AG10803 (cell line): ENCODE measurements at places on chromosomes 3 and 15.

DNA sequence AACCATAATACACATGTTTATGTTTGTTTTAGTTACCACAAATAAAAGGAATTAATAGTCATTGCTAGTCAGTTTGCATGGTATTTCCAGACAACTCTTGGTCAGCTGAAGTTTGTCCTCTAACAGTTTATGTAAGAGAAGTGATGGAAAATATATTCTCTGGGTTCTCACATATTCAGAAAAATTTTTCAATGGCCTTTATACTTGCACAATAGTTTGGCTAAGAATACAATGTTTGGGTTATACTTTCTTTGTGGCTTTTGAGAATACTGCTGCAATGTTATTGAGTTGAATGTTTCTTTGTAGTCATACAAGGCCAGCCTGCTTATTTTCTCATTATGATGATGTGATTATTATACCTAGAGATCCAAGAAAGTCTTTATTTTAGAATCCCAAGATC, 133.9 kb downstream of the RAP2B start:
- DNase-seq, result peak; percentile 71

DNA sequence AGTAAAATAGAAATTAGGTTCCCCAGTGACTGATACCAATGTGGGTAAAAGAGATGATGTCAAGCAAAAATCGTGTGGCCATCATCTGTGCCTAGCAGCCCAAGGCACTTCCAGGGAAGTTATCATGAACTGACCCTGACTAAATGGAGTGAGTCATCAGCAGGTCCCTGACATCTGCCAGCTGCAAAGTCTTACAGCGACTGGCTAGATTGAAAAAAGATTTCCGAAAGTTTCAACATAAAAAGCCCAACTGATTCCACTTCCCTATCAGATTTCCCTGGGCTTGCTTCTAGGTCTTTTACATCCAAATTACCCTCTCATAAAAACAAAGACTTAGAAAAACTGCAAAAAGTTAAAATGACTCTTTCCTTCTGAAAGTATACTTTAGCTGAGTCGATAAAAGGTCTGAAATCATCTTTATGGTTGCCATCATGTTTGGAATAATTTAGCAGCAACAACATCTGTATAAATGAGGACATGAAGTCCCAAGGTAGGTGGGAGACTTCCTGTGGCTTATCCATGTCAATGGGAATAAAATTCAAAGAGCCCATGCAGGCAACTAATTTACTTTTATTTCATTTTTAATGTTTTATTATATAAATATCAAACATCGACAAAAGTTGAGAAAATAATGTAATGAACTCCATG, 342.8 kb downstream of the ERC2 start:
- DNase-seq, result peak; percentile 76

GRCh38 chr15:70442616-70443321, 320.6 kb downstream of the UACA start:
- DNase-seq, result peak; percentile 8

DNA sequence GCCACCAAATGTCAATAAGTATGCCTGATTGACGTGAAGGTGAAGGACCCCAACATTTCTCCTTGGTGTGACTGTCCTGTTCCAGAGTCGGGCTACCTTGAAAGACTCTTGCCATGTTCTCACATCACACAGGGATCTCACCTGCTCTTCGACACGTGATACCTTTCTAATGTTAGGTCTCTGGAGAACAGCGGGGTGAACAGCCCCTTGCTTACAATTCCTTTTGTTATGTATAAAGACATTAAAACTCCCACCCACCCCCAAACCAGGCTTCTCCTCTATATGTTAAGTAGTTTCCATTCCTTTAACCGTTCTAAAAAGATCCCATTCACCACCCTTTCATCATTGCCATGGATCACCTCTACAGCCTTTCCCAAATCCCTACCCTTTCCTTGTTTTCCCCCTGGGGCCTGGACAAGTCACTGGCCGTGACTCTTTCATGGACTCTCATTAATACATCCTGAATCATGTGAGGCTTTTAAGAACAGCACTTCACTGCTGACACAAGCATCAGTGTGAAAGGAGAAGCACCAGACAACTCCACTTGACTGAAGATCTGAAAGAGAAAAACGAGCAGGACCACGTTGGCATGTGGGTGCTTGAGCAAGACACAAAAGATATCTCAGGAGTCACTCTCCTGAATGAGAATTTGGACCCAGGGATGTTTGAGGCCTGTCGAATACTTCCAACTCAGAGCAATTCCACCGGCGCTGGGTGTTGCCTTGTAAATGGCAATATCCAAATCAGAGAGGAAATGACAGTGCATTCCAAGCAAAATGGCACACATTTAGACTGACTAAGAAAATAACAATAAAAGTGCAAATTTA, 115.0 kb downstream of the FOXP1 start:
- DNase-seq, result no peak

- DNase-seq, result peak; percentile 36
Measured at GRCh38 chr15:41160639-41161315, 44.7 kb upstream of the INO80 start.

GRCh38 chr3:90069748-90070147, 962.3 kb downstream of the EPHA3 start:
- no peak for DNase-seq

GRCh38 chr3:193333229-193333628, 45.3 kb downstream of the ATP13A5 start:
- no peak for DNase-seq

- no peak for DNase-seq
Measured at GRCh38 chr15:83654379-83655236, 685 bp downstream of the ADAMTSL3 start.

DNA sequence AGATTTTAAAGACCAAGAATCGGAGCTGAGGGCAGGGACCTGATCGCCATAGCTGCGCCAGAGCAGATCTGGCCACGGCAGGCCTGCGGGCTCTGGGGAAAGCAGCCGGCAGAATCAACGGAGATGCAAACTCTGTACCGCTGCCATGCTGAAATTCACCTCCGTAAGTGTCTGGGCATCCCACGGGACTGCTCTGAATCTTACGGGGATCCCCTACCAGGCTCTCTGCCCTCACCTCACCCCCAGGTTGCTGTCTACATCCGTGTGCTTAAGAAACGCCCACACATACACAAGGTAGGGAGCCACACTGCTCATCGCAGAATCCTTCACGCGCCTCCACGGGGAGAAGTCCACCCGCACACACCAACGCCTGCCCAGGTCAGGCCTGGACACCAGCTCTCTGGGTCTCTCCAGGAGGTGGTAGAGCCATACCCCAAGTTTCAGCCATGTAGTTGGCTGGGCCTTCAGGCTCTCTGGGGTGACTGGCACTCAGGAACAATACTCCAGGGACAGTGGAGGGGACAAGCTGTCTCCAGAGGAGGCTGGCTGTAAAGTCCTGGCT, 33.5 kb downstream of the FAM174B start:
- no peak for DNase-seq

- no peak for DNase-seq
Measured at GRCh38 chr15:55320963-55321362, 1.9 kb downstream of the PIGB start.

DNA sequence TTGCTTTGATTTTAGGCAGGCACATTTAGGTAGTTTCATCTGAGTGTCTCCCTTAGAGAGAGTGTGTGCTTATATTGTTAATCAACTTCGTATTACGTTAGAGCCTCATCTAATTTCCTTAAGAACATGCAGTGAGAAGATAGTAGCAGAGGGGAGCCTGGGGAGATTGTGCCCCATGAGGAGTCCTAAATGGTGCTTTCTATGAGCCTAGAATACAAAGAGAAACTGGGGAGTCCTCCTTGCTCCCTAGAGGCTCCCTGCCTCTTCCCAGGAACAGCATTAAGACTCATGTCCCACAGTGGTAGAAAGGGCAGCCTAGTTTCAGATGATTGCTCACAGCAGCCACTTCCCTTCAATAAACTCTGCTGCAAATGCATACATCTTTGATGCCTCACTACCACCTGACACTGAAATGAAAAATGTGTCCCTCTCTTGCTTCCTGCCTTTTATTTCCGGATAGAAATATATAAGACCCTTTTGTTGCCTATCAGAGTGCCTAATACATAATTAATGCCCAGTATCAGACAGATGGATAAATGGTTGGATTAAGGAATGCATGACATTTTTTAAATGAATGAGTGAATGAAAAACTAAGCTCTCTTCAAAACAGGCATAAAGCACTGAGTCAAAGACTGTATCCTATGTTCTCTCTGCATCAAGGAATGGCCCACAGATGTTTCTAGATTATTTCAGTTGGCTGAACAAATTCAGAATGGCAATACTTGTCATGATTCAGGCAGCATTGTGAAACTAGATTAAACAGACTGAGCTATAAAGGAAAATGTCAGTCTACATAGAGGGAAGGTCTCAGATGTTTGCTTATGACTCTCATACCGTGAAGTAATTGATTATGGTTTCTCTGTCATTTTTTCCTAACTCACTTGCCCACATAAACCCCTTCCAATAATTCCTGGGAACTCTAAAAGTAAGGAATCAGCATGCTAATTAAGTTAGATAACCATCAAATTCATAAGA, 362.1 kb downstream of the LRRC3B start:
- no peak for DNase-seq
